ENCODE measurements at places on chromosomes 3 and 15. TPM values are rescaled to one million over a fixed set of nuclear protein-coding genes. Genes with fewer than 3 reads are reported as not detected.

Gene RCN2
- total RNA-seq = 88.9 TPM

GRCh38 chr3:134624537-134625287, 26.1 kb downstream of the KY start:
- DNase-seq = no peak

DNA sequence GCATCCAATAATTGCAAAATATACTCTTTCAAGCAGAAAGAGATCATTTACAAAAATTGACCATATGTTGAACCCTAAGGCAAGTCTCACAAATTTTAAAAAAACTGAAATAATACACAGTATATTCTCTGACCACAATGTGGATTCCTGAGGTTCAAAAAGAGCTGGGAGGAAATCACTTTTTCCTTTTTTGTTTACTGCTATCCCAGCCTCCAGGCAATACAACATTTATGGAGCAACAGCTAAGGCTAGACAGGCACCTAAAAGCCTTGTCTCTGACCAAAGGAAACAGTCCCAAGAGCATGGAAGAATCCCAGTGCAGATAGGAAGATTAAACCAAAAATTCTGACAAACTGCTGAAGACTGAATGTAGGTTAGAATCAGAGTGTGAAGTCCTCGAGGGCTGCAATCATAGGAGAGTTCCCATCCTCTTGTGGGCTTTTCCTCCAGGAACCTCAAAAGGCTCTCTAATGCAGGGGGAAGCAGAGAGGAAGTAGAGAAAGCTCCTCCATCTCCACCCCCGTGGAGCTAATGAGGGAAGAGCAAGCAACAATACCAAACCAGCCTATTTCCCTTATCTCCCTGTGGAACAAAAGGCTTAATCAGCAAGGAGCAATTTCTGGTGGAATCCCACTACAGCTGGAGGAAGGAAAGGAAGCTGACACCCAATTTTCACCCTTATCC, 57.0 kb downstream of the TMCC1 start:
- DNase-seq = no peak

DNA sequence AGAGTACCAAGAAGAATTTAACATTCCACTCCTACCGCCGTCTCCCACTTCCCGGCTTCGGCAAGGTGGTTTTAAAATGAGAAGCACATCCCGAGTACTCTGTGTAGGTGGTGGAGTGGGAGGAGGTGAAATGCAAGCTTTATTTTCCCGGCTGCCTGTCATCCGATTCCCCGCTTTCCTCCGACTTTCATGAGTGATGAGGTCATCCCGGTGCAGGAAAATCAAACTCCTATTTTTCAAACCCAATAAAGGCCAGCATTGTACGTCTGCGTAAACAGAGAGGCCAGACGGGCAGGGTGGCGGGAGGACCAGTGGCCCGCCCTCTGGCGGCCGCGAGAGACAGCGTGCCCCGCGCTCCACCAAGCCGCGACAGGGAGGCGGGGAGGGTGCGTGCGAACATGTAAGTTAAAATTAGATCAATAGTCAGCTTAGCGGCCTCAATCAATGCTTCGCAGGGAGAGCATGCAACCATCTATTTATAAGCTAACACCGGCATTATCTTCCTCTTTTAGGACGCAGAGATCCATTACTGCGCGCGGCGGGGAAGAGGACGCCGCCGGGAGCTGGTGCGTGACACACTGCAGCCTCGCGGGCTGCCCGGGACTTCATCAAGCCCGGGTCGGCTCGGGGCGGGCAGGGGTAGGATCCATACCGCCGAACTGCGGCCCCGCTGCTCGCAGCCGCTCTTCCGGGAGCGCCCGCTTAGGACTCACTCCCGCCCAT, 163.3 kb downstream of the CD47 start:
- DNase-seq = peak; percentile 89

DNA sequence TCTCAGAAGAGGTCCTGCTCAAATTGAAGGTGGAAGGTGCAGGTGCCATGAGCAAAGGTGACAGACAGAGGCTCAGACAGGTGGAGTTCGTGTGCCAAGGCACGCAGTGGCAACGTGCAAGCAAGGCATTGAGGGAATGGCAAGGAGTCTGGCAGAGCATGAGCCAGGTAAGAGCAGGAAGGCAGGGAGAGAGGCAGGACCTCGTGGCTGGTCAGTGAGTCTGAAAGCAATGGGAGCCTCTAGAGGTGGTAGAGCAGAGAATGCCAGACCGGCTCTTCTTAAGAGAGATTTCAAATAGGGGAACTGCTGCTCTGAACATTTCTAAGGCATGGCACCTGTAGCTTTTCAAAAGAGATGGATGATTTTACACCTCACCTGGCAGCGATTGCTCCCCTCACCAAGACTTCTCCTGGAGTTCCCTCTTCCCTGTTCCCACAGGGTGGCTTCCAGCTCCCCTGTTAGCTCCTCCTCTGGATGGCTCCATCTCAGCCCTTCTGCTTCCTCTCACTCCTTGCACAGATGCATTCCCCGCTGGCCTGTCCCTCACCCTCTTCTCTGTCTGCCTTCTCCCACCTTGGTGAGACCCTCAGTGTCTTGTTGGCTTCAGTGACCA, 2.7 kb downstream of the MYO5C start:
- peak; percentile 65 for DNase-seq

DNA sequence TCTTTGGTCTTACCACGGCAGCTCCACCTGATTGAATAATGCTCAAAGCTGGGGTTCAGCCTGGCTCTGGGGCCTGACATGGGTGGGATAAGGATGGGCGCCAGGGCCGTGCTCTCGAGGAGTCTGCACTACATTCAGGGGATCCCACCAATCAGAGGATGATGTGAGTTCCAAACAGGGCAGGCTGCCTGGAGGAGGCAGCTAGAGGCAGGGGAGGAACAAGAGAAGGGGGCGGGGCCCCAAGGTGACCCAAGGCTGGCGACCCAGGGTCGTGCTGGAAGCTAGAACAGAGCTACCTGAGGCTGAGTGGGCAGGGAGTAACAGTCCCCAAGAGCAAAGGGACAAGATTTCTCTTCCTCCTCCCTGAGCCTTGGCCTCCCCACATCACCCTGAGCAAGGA, 56.1 kb downstream of the PCSK6 start:
- no peak for DNase-seq

Gene SACM1L
- total RNA-seq = 63.8 TPM

- DNase-seq = no peak
These were observed 138.5 kb downstream of the NECTIN3 start for GRCh38 chr3:111210003-111210711.

GRCh38 chr3:123335007-123335670, 113.8 kb downstream of the ADCY5 start:
- DNase-seq = no peak

Gene POU1F1
- total RNA-seq = not detected

Gene ZKSCAN7
- 27.1 TPM for total RNA-seq

DNA sequence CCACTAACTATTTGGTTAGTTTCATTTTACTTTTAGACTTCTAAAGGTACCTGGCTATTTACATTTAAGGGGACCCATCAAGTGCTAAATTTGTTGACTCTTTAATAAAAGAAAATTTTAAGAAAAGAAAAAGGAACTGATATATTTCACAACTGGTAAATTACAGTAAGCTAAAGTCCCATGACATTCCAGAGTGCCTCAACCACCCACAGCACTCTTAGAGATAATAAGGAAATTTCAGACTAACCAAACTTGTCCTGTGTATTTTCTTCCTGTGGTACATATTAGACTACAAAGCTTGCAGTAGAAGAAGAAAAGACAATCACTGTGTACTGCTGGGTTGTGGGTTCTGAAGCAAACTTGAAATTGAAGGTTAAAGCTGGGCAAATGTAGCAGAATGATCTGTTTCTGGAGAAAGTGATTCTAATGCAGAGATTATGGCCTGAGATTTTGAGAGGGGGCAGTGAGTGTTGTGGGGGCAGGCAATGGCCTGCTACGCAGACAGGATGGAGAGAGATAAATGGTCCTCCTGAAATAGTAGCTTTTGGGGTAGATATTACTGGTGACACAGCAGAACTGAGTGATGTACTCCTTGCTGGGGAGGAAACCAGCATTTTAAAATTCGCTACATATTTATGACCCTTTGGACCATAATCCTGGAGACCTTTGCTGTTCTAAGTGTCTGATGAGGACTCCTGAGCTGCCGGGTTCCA, 24.5 kb upstream of the MFSD1 start:
- DNase-seq = no peak

DNA sequence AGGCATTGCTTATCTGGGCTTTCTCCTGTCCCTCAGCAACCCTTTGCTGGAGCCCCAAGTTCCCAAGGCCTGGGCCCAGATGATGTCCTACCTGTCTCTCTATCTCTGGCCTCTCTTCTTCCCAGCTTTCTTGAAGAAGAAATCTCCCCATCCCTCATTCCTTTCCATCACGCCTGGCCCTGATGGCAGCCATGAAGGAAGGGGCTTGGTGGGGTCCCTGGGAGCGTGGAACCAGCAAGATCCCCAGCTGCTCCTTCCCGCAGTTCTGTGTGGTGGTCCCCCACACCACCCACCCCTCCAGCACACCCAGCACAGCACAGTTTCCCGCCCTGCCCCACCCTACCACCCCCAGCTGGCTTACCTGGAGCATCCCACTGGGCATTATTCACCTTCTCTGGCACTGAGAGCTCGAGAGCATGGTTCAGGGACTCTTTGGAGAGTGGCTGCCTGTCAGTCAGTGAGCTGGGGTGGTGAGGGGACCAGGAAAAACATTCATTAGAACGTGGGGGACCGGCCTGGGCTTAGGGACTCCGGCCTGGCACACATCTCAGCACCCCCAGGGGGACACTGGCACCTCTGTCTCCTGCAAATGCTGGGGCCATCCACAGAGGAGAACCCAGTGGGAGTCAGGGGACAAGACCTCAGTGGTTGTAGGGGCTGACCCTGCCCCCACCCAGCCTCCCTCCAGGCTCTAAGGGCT, 26.6 kb downstream of the ACSBG1 start:
- DNase-seq = no peak

GRCh38 chr3:54053211-54053610, 69.1 kb upstream of the CACNA2D3 start:
- no peak for DNase-seq
